ENCODE measurements at places on chromosomes 1 and 21.

DNA sequence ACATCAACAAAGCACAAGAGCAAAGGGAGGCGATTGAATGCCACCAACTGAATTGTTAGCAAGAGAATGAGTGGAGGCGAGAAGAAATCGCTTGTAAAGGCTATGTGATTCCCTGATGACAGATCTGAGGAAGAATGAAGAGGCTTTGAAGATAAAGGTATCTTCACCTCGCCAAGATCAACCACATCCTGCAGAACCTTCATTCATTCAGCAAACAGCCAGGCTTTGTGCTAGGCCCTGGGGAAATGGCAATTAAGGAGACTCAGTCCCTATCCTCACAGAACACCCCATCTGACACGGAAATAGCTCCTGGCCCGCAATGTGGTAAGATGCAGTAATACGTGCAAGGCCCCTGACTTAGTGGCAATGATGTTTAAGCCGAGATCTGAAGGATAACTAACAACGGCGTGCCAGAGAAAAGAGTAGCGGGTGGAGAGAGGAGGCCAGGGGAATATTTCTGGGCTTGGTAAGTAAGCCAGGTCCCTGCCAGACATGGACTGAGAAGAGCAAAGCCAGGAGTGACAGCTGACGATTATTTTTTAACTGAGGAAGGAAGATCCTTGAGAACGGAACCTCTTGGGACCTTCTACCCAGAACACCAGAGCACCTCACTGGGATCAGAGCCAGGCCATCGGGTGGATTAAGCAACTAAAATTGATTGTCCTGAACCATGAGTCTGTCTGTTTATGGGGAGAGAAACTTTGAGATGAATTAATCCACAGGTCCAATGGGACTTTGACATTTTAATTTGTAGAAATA lies 4.6 kb upstream of the VSIG8 start:
- DNase-seq, result no peak

- no peak for DNase-seq
Measured at GRCh38 chr21:37787456-37787855, 128.8 kb downstream of the KCNJ6 start.

GRCh38 chr1:197444755-197445154 lies 176.7 kb downstream of the CRB1 start:
- no peak for DNase-seq

DNA sequence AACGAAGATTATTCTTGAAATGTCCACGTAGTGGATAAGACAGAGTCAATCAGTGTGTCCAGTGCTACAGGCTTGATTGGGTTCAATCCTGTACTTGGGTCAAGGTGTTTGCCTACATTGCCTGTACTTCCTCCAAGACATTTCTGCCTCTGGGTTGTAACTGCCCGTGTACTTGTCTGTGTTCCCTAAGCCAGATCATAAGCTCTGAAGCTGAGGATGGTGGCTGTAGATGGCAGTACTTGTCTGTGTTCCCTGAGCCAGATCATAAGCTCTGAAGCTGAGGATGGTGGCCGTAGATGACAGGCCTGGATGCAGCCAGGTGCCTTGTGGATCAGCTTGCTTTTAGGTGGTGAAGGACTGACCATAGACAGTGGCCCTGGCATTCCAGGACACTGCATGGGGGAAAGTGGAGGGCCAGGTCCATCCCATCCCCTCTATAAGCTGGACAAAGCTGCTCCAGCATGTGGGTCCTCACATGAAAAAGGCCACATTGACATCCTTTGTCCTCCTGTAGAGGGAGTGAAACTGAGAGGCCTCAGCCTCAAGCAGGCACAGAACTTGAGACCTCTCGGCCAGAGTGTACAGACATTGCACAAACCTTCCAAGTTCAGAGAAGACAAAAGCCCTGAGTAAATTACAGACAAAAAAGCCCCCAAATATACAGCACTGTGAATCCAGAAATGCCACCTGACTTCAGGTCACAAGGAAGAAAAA lies 2.0 kb upstream of the SRM start:
- no peak for DNase-seq

GRCh38 chr1:180248731-180249681 lies 18.9 kb downstream of the LHX4 start:
- DNase-seq, result no peak

- DNase-seq, result no peak
Measured at GRCh38 chr1:156994277-156994676, 51.3 kb downstream of the ARHGEF11 start.

GRCh38 chr21:35929901-35930300 lies 130.4 kb downstream of the SETD4 start:
- DNase-seq, result no peak

DNA sequence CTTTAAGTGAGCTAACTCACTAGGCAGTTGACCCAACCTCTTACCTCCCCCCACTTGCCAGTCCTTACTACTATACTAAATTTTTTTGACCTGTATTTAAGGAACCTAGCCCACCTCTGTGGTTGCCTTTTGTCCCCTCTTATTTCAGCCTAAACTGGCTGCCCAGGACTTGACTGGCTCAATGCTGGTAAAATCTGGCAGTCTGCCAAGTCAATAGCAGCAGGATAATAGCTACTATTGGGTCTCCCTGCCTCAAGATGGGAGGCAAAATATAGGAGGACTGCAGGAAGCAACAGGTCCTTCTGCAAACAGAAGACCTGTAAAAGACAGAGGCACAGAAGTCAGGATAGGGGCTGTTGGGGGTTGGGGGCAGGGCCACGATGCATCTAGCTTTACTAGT lies 144.2 kb upstream of the POGK start:
- no peak for DNase-seq

DNA sequence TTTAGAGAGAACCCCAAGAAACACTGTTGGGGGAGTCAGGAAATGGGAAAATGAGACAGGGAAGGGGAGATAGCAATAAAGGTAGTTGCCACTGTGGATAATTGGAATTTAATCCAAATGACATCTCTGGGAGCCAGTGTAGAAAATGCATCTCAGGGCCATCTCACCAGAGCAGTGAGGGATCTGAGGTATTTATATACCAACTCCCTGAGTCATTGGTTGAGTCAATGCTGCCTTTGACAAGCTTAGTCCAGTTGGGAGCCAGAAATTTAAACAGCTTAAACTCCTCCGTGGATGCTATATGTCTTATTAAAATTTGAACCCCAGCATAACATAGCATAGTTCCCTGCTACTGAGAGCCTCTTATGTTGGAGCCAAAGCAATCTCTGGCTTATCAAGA lies 140.3 kb downstream of the SLC30A10 start:
- DNase-seq, result no peak

DNA sequence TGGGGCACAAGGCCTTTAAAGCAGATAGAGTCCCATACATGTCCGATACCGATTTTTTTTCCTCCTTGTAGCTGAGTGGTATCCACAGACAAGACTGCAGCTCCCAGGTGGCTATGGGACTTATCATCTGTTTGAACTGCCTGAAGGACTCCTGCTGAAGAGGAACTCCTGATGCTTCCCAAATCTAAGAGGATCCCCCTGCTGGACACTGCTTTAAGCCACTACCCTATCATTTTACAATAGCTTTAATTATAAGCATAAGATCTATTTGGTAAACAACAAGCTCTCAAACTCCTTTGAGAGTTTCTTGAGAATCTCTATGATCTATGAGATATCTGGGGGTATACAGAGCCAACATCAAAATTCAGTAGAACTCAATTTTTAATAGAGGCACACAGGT lies 11.7 kb downstream of the NDC1 start:
- DNase-seq, result no peak

GRCh38 chr21:25961042-25961441 lies 209.5 kb downstream of the APP start:
- DNase-seq, result no peak

DNA sequence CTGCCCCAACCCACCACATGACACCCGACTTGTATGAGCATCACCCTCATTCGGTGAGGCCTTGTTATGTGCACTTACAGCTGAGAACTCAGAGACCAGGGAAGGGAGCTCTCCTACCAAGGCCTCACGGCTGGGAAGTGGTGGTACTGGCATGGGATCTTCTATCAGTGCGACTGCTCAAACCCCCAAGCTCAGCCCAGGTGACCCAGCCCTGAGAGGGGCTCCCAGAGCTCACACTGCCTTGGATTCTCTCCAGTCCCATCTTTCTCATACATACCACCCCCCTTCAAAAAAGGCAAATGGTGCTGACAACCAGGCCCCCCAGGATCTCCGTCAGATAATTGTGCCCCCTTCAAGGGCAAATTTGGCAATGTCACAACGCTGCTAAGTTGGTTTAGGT lies 777 bp upstream of the PLA2G2F start:
- DNase-seq, result no peak

DNA sequence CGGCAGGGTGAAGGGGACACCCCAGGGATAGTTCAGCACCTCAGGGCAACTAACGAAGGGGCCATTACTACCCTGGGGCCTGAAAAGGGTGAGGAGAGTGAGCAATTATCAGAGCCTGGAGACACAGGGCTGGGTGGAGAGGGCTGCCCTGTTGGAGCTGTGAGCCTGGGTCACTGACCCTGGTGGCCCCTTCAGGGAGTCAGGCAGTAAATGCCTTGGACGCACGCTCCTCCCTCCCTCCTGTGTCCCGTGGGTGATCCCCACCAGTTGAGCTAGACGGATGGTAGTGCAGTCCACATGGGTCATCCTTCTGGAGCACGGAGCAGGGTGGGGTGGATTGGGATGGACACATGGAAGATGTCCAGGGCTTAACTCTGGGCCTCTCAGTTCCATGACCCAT lies 305.3 kb downstream of the PTPRU start:
- DNase-seq, result no peak

DNA sequence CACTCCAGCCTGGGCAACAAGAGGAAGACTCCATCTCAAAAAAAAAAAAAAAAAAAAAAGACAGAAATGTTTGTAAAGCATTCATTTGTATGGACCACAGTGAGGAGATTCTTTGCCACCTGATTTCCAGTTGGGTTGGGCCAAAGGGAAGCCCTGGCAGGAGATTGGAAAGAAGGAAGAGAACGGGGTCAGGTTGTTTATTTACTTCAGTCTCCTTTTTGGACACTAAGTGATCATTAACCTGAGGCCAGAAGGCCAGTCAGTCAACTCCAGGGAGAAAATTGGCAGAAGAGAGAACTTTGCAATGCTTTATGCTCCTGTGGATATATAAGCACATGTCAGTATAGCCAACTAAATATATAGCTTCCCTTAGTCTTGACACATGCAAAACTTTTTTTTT lies 85.9 kb downstream of the NTMT2 start:
- DNase-seq, result no peak

- no peak for DNase-seq
Measured at GRCh38 chr21:46003575-46004007, 22.0 kb downstream of the COL6A1 start.

GRCh38 chr1:201309416-201309815 lies 26.1 kb downstream of the PKP1 start:
- peak; percentile 10 for DNase-seq

- no peak for DNase-seq
Measured at GRCh38 chr1:103576065-103576464, 4.7 kb downstream of the AMY2B start.

GRCh38 chr1:107100331-107100984 lies 40.4 kb upstream of the NTNG1 start:
- DNase-seq, result no peak

GRCh38 chr1:167761400-167761799 lies 39.6 kb downstream of the MPZL1 start:
- DNase-seq, result no peak

GRCh38 chr1:31828926-31829690 lies 13.3 kb upstream of the SPOCD1 start:
- no peak for DNase-seq

GRCh38 chr1:91781371-91781825 lies 104.6 kb downstream of the TGFBR3 start:
- no peak for DNase-seq

DNA sequence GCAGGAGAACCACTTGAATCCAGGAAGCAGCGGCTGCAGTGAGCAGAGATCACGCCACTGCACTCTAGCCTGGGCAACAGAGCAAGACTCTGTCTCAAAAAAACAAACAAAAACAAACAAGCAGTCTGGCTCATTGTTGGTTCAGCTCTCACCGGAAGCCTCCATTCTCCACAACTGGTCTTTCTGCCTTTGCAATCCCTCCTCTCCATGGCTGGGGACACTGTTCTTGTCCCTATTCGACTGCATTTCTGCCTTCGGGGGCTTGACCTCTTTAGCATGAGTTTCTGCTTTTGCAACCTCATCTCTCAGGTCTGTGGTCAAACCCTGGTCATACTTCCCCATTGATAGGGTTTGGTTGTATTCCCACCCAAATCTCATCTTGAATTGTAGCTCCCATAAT lies 216.3 kb upstream of the NR5A2 start:
- DNase-seq, result no peak

GRCh38 chr1:158179301-158180041 lies 1.2 kb upstream of the CD1D start:
- DNase-seq, result no peak

- no peak for DNase-seq
Measured at GRCh38 chr1:110370827-110371226, 20.0 kb downstream of the SLC16A4 start.

- DNase-seq, result no peak
Measured at GRCh38 chr1:241022366-241022765, 334.6 kb downstream of the RGS7 start.

DNA sequence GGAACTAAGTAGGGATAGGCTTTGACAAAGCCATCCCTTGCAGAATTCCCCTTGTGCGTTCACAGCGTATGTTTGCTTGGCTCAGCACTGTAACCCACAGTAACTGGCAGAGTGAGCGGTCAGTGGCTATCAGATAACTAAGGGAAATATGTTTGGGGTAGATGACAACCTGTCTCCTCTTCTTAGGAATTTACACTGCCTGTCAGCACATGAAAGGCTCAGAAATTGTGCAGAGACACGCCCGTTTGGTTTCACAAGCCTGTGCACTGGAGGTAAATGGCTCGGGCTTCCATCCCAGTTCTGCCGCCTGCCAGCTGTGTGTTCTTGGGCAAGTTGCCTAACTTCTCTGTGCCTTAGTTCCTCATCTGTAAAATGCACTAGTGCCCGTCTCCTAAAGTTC lies 101.2 kb downstream of the PRDM2 start:
- DNase-seq, result no peak

- no peak for DNase-seq
Measured at GRCh38 chr1:53769184-53769583, 30.2 kb upstream of the GLIS1 start.

GRCh38 chr1:64348961-64349648 lies 120.8 kb upstream of the CACHD1 start:
- no peak for DNase-seq

GRCh38 chr1:240109130-240109529 lies 17.4 kb downstream of the FMN2 start:
- DNase-seq, result no peak

Data from hypothalamus (tissue), 51 donors.